PC-3 (cell line): ENCODE measurements at places on chromosomes 2 and 18.

DNA sequence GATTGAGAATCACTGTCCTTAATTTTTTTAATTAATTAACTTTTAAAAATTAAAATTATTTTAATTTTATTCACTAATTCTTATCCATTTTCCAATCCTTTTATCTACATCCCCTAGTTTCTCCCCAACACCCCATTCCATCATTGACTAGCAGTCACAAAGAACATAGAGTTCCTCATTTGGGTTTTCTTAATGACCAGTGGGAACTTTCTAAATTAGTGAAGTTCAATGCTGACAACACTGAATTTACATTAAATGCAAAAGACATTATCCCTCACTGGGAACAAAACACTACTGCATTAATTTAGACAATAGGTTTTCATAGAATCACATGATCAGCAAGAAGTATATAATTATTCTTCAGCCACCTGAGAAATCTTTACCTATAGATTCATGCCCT lies 80.6 kb upstream of the GLS start:
- DNase-seq: no peak

GRCh38 chr2:238123991-238124470 lies 14.4 kb upstream of the KLHL30 start:
- no peak for DNase-seq

DNA sequence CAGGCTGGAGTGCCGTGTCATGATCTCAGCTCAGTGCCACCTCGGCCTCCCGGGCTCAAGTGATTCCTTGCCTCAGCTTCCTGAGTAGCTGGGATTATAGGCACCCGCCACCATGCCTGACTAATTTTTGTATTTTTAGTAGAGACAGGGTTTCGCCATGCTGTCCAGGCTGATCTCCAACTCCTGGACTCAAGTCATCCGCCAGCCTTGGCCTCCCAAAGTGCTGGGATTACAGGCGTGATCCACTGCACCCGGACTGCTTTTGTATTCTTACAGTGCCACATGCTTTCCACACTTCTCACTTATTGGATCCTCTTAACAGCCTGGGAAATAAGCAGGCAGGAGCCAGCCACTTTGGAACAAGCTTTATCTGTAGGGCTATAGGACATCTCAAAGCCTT lies 25.3 kb upstream of the BCL2L11 start:
- no peak for DNase-seq

GRCh38 chr2:46416739-46417403 lies 62.5 kb upstream of the TMEM247 start:
- DNase-seq: peak; percentile 95

DNA sequence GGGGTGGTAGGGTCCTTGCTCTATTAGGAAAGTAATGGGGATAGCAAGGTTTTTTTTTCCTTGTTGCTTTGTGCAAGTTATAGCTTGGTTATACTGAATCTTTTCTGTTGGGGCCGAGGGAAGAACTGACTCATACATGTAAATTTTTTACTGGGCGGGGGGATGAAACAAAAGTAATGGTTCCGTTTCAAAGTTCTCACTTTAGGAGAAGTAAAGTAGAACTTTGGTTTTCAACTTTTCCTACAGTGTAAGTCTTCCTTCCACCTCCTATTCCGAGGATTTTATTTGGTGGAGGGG lies 1.1 kb downstream of the AFTPH start:
- peak; percentile 51 for DNase-seq

- peak; percentile 87 for DNase-seq
Measured at GRCh38 chr18:59902131-59902992, 2.6 kb downstream of the PMAIP1 start.

GRCh38 chr2:216752855-216753505 lies 57.6 kb upstream of the IGFBP5 start:
- DNase-seq: no peak

- DNase-seq: peak; percentile 74
Measured at GRCh38 chr2:233706720-233707119, 6.0 kb upstream of the UGT1A5 start.

DNA sequence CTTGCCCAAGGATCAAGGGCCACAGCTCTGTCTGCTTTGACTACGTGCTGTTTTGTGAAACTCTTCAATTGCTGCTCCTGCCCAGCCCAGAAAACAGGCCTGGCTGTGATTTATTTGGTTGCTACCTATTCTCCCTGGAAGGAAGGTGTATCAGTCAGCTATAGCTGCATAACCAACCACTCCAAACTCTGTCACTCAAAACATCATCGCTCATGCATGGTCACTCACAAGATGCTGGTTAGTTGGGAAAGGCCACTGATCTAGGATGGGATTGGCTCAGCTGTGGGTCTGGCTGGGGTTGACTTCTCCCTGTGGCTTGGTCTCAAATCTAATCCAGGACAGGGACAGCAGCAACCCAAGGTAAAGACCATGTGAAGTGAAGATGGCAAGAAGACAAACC lies 14.6 kb downstream of the TEX51 start:
- no peak for DNase-seq

- DNase-seq: no peak
Measured at GRCh38 chr2:161987311-161987710, 86.7 kb downstream of the DPP4 start.

DNA sequence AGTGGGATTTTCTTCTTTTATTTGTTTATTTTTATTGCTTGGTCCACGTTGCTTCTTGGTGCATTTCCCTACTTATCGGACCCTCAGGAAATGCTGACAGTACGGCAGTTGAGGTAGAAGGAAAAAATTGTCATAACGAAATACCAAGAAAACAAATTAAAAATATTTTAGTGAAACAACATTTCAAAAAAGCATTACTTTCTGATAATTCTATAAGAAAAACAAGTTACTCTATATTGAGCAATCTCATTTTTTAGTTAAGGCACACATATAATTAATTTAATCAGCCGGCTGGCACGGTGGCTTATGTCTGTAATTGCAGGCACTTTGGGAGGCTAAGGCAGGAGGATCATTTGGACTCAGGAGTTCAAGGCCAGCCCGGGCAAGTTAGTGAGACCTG lies 102.1 kb downstream of the SH3YL1 start:
- DNase-seq: no peak

DNA sequence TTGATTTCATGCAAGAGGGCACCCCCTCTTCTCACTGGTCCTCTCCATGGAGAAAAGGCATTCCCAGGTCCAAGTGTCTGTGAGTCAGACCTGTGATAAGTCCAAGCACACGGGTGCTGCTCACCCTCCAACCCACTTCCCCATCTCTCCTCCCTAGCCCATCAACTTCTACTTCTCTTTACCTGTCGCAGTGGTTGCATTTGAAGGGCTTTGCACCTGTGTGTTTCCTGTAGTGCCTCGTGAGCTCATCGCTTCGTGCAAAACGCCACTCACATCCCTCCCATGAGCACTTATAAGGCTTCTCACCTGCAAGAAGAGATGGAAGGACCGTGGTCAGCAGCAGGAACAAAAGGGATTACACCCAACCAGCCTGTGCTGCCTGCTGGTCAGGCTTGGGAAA lies 77.5 kb downstream of the KLF7 start:
- DNase-seq: no peak
